ENCODE measurements at places on chromosomes 1 and 21. TPM values are rescaled to one million over a fixed set of nuclear protein-coding genes. Genes with fewer than 3 reads are reported as not detected.

DNA sequence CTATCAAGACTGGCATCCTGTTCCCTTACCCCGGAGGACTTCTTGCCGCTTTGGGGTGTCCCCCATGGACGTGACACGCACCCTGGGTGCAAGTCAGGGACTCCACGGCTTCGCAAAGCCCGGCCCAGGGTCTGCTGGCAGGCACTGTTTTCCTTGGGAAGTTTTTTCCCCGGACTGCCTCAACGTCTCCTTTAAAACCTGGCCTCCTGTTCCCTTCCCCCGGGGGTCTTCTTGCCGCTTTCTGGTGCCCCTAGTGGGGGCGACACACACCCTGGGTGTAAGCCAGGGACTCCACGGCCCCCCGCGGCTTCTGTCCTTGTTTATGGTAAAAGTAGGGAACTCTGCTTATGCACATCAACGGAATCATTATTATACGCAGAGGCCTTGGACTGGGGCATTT is 136.6 kb downstream of the LIPI start:
- DNase-seq = no peak

GRCh38 chr1:22365331-22366295 is 86.0 kb upstream of the ZBTB40 start:
- DNase-seq = no peak

GRCh38 chr21:42793774-42794173 is 85.6 kb downstream of the WDR4 start:
- DNase-seq = no peak

GRCh38 chr1:41851589-41851988 is 67.1 kb downstream of the HIVEP3 start:
- DNase-seq = no peak

DNA sequence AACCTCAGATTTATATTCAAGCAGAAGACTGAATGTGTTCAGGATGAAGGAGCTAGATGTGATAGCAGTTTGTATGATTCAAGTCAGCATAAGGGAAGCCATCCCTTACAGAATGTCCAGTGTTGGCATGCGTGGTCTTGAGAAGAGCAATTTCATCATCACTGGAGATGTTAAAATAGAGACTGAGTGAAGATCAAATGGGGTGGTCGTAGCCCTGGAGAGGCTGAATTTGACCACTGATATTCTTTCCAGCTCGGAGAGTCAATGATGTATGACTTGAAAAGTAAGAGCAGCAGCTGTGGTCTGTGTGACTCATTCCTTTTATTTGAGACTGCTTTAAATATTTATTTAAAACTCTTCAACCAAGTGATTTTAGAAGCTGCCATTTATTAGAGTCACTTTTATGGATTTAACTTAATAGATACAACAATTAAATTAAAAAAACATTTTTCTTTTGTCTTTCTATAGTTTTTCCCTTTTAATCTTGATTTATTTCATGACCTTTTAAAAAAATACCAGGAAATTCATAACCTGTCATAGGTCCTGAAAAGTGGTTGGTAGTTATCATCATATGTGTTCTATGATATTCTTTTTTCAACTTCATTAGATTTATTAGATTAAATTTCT is 15.5 kb downstream of the FMN2 start:
- DNase-seq = no peak

- no peak for DNase-seq
These were observed 213.0 kb downstream of the CAMTA1 start for GRCh38 chr1:6998267-6998666.

DNA sequence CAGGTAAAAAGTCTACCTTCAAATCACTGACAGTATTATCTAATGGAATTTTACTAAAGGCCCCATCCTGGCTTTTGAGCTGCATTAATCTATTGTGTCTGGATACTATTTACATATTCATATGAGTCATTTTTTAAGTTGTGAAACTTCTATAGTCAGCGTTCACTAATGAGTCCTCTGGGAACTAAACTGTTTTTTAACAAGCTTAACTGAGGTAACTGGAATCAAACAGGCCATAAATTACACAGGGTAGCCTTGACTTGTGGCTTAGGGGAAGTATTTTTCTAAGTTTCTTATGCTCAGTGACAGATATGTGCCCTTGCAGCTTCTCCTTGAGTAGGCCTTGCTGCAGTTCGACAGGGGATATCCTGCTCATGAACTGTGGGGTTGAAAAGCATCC is 68.8 kb downstream of the JMJD4 start:
- no peak for DNase-seq

DNA sequence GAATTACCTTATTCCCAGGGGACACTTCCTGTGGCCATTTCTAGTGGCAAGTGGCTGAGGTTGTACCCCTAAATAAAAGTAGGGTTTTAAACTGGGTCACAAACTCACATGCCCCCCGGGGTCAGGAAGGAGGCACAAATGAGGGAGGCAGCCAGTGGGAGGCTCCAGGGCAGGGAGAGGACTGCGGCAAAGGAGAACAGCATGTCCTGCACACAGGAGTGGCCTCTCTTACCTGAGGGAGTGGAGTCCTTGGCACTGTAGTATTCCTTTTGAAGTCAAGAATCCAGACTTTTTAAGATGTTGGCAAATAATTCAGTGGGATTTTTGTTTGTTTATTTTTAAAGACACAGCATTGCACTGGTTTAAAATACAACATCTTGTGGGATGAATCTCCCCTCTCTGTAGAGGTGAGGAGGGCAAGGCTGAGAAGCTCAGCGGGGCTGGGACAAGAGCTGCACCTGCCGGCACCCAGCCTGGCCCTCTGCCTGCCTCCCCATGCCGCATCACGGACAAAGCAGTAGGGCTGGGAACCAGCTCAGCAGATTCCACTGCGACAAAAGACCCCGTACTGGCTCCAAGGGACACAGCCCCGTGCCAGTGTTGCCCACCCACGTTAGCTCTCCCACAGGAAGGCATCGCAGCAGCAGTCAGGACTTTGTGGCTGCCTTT is 22.2 kb downstream of the SPSB1 start:
- DNase-seq = no peak

DNA sequence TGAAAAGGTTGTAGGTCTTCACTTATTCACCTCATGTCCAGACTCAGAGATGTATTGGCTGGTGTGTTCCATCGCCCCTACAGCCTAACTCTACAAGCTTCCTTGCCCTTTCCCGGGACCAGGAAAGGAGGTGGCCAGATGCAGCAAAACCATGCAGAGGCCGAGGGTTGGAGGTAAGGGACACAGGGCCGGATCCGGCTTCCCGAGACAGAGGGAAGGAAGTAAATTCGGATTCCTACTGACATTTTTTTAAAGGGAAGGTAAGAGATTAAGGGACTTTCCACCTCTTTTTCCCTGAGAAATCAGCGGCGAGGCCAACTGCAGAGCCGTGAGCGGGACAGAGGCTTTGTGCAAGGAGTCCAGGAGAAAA is 12.7 kb downstream of the EPHA10 start:
- DNase-seq = no peak

DNA sequence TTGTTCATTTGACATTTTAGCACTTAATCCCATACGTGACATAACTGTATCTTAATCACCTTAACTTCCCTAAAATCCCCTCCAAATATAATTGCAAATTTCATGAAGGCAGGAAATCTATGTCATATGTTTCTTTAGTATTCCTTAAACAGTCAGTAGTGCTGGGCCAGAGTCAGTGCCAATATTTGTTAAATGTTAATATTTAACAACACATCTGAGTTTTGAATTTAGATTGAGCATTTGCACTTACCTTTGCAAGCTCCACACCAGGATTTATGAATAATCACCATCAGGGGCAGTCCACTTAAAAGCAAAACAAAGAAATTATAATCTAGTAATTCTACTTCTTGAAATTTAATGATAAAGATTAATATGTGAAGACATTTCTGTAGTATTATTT is 5.3 kb downstream of the KTI12 start:
- DNase-seq = no peak

GRCh38 chr1:85330711-85331290 is 54.4 kb upstream of the BCL10 start:
- DNase-seq = no peak

GRCh38 chr1:98205291-98206017 is 284.6 kb upstream of the DPYD start:
- DNase-seq = no peak

DNA sequence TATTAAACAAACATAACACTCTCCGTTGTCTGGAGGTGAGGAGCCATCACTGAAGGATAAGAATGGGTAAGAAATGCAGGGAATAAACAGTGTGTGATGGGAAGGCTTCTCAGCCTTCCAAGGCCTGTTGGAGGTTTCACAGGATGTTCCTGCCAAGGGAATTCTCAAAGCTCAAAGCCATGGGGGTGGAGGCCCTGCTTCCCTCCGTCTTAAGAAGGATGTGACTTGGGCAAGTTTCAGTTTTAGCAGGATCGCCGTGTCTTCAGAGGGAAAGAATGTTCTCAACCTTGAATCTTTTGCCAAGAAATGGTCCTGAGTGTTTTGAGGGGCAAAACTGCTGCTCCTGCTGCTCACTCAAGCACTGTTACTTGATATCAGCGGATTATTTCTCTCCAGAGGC is 41.7 kb upstream of the IL20 start:
- no peak for DNase-seq

DNA sequence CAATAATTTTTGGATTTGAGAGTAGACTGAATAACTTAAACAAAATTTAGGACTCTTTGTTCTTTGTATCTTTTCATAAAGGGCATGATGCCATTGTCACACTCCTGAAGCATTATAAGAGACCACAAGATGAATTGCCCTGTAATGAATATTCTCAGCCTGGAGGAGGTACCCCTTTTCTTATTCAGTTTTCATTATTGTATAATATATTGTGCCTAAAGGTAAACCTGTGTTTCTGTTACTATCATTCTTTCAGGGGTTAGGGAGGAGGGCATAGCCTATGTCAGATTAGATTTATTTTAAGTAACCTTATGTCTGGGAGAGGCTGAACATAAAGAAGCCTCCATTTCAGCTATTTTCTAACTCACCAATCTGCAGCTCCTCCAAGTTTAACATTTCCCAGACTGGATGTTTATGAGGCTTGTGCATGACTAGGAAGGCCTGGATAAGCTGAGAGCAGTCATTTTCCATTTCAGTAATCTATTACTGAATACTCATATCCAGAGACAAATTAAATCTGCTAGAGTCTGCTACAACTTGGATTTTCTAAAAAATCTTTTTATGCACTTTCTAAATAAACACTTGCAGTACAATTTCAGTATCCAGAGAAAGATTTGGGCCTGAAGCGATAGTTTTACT is 132.1 kb downstream of the TNNI3K start:
- DNase-seq = no peak

- DNase-seq = no peak
These were observed 203.8 kb downstream of the LMX1A start for GRCh38 chr1:165152727-165153126.

Gene IVL
- not detected for total RNA-seq

Gene FCN3
- not detected for total RNA-seq

Gene ACTL8
- not detected for total RNA-seq

Data from activated CD4-positive, alpha-beta memory T cell treated with anti-CD3 and anti-CD28 coated beads, Interleukin-2, amount 10 ng/mL, durations not matched to agents 7 days and 5 days (primary cell).